ENCODE measurements at places on chromosomes 16 and 17. TPM values are rescaled to one million over a fixed set of nuclear protein-coding genes. Genes with fewer than 3 reads are reported as not detected.
A peak's percentile ranks its signal among the peaks of the same experiment; 100 is the strongest.

Gene TMC6
- polyA plus RNA-seq, result 69.9 TPM

Gene TPSG1
- 25.4 TPM for polyA plus RNA-seq

DNA sequence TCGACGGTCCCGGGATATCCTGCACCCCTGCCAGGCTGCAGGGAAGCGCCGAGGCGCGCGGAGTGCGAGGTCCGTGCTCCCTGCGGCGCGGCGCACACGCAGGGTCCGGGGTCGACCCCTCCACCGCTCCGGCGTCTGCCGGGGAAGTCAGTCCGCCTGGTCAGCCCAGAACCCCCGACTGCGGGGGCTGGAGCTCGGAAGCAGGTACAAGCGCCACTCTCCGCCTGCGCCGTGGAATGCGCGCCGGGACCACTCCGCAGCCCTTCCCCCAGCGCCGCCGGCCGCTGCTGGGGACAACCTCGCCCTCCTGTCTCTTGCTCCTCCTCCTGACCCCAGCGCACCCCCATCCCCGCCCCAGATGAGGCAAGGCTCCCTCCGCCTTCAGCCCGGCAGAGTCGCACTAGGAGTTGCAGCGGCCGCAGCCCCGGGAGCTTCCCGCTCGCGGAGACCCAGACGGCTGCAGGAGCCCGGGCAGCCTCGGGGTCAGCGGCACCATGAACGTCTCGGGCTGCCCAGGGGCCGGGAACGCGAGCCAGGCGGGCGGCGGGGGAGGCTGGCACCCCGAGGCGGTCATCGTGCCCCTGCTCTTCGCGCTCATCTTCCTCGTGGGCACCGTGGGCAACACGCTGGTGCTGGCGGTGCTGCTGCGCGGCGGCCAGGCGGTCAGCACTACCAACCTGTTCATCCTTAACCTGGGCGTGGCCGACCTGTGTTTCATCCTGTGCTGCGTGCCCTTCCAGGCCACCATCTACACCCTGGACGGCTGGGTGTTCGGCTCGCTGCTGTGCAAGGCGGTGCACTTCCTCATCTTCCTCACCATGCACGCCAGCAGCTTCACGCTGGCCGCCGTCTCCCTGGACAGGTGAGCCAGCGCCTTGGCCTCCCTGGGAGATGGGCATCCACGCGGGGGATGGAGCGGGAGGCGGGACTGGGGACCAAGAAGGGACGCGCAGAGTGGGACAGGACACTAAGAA lies at the start of gene GALR2:
TSS of gene GALR2 (plus strand) at position 392 of the 974 bp plus-strand sequence. CDS start at position 495, 103 bp downstream.
- H3K4me3 ChIP-seq, result peak within 1 kb of the TSS; percentile 11
- H3K27me3 ChIP-seq, result peaks cover 64% of the 10 kb centered on the region
- peaks cover 36% of the 10 kb centered on the region for H3K4me1 ChIP-seq
- H3K36me3 ChIP-seq, result no peaks in the 10 kb centered on the region
- peak; percentile 30 for DNase-seq

- no peaks in the 10 kb centered on the region for H3K27me3 ChIP-seq
- no peak overlapping the region for H3K27ac ChIP-seq
- no peak overlapping the region for H3K4me3 ChIP-seq
- H3K4me1 ChIP-seq, result no peaks in the 10 kb centered on the region
- H3K36me3 ChIP-seq, result peaks cover 19% of the 10 kb centered on the region
These were observed 74.2 kb downstream of the VPS53 start for GRCh38 chr17:640436-640835.

DNA sequence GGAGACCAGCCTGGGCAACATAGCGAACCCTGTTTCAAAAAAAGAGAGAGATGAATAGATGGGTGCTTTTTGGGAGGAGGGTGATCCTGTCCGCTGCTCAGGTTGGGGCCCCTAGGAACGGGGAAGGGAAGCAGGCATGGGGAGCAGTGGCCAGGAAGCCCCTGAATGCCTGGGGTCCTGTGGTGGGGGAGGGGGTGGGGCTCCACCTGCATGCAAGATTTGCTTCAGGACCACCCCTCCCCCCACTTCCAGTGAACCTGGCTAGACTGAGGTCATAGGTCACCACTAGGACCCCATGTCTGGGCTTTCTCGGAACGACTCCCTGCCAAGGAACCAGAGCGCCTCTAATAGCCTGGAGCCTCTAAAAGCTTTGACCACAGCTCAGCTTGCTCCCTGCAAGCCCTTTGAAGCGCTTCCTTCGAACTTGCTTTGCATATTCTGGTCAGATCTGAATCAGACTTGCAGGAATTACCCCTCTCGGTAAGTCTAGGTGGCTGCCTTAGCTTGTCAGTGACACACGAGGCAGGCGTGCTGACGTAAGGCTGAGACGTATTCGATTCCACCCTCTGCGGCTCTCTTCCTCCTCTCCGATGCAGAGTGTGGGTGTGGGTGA lies 3.7 kb downstream of the SOCS3 start:
- H3K27me3 ChIP-seq, result peaks cover 7% of the 10 kb centered on the region
- no peak for DNase-seq
- peaks cover 20% of the 10 kb centered on the region for H3K36me3 ChIP-seq

DNA sequence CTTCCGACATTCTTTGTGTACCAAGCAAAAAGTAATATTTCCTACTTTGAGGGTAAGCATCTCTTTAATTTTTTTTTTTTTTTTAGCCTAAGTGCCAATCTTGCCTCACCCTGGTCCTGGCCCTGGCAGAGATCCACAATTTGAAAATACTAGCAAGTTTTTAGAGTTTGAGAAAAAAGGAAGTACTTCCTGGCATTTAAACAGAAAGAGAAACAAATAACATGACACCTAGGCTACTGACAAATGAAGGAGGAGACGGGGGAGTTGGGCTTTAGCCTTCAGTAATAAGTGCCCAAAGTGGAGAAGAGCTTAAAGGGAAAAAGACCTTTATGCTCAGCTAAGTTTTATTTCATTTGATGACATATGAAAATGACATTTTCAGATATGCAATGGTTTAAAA lies 92.8 kb downstream of the HS3ST3A1 start:
- no peaks in the 10 kb centered on the region for H3K4me1 ChIP-seq
- H3K27me3 ChIP-seq, result peaks cover 2% of the 10 kb centered on the region
- no peak for DNase-seq
- no peaks in the 10 kb centered on the region for H3K36me3 ChIP-seq
- no peak overlapping the region for H3K4me3 ChIP-seq

DNA sequence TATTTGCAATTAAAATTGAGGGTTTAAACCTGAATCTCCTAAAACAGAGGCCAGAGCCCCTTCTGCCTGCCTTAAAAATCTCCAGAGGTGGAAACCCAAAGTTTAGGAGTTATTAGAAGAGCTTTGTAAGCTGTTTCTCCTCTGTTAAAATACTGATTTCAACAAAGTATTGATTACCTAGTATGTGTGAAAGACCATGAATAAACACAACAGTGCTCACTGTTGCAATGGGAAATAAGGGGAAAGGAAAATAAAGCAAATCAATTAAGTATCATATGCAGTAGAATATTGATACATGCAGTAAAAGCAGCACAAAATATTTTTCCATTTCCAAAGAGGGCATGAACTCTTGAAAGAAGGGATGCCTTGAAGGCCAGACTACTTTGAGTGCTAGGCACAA lies 14.7 kb downstream of the CDR2 start:
- DNase-seq, result no peak
- peaks cover 40% of the 10 kb centered on the region for H3K36me3 ChIP-seq
- no peak overlapping the region for H3K27ac ChIP-seq
- no peaks in the 10 kb centered on the region for H3K27me3 ChIP-seq
- H3K4me3 ChIP-seq, result no peak overlapping the region

Measured in large intestine (tissue), 12 donors.